ENCODE measurements at places on chromosomes 16 and 17.
A peak's percentile ranks its signal among the peaks of the same experiment; 100 is the strongest.

GRCh38 chr17:79951361-79952264 lies 84.1 kb downstream of the TBC1D16 start:
- peak; percentile 53 for DNase-seq

DNA sequence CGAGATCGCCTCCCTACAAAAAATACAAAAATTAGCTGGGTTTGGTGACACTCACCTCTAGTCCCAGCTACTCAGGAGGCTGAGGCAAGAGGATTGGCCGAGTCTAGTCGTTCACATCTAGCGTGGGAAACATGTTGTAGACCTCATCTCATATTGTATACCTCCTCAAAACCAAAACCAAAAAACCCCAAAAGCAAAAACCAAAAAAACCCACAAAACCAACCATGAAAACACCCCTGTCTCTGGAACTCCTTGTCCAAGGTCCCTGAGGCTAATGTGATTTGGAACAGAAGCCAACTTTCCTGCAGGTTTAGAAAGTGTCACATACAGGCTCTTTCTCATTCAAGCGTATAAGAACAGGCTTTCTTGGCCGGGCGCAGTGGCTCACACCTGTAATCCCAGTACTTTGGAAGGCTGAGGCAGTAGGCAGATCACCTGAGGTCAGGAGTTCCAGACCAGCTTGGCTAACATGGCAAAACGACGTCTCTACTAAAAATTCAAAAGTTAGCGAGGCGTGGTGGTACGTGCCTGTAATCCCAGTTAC lies 29.0 kb downstream of the RAB11FIP3 start:
- no peak for DNase-seq

GRCh38 chr17:17648762-17649161 lies 32.5 kb upstream of the RAI1 start:
- no peak for DNase-seq

GRCh38 chr17:68184816-68185436 lies 62.9 kb upstream of the AMZ2 start:
- DNase-seq, result no peak

DNA sequence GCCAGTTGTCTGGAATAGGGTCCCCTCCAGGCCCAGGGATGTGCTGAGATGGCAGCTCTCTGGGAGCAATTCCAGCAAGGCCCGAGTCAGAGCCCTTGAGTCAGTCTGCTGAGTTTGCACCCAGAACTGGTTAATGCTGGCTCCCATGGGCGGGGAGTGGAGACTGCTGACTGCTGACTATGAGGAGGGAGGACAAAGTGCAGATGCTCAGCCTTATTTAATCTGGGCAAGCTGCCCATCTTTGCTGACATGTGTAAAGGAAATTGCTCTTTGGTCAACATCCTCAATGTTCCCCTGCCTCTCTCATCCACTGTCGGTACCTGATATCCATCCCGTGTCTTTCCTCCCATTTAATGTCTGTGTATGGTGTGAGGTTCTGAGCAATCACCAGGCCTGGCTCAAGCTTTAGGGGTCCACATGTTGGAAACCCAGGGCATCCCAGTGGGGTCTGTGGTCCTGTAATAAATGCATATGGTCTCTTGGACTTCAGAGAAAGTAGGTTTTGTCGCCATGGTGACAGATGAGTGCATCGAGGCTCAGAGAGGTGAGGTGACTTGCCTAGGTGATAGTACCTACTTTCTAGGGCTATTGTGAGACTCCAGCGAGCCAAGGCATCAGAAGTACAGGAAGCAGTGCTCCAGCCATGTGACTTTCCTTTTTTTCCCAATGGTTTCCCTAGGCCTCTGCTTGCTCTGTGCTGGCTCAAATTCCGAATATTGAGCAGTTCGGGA lies 20.0 kb upstream of the RNF135 start:
- no peak for DNase-seq
